Right forelimb (tissue), 1 donor: ENCODE measurements at places on chromosomes 11 and 22.

GRCh38 chr11:11476971-11477645, 124.1 kb upstream of the CSNK2A3 start:
- no peak for DNase-seq

DNA sequence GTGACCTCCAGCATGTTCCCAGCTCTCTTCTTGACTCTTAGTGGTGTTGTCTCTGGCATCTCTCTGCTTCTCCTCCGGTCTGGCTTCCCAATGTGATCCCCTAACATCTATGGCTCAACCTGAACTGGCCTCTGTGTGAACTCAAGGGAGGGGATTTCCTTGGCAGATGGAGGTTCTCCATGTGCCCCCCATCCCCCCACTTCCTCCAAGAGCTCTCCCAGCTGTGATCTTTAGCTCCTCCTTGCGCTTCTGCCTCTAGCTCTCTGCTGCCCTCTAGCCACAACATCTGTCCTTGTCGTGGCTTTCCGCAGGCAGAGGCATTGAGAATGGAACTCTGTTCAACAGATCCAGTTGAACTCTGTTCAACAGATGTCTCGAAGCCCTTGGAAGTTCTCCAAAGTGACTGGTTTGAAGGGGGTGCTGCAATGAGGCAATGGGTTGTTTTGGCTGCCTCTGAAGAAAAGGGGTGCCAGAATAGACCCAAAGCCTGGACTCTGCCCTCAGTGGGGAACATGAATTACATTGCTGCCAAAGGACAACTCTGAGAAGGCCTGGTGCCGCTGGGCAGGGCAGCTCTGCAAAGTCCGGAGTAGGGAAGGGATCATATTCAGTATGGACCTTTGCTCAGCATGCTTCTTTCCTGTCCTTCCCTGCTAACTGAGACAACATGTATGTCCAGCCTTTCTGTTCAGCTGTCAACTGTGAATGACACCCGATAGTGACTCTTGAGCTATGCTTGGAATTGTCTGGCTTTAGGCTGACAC, 61.9 kb downstream of the ADM start:
- peak; percentile 74 for DNase-seq

- DNase-seq: no peak
These were observed 126.5 kb downstream of the LDLRAD3 start for GRCh38 chr11:36070213-36070953.

- DNase-seq: no peak
These were observed 630.4 kb downstream of the METTL15 start for GRCh38 chr11:28738549-28738948.

- no peak for DNase-seq
These were observed 270.7 kb upstream of the SYN3 start for GRCh38 chr22:33328789-33329296.

DNA sequence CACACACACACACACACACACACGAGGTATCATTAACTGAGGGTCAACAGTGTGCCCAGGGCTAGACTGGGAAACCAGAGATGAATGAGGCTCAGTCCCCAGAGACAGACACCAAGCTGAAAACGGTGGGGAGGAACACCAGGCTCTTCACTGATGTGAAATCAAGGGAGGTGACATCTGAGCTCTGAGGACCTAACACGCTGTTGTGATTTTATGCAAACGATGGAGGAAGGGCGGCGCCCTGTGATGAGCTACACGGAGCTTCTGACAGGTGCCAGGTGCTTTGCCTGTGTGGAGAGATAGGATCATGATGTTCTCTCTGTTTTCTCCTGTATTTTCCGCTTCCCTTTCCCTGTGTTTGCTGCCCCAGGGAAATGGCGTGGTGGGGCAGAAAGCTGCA, 6.5 kb upstream of the CYB5R3 start:
- DNase-seq: no peak

DNA sequence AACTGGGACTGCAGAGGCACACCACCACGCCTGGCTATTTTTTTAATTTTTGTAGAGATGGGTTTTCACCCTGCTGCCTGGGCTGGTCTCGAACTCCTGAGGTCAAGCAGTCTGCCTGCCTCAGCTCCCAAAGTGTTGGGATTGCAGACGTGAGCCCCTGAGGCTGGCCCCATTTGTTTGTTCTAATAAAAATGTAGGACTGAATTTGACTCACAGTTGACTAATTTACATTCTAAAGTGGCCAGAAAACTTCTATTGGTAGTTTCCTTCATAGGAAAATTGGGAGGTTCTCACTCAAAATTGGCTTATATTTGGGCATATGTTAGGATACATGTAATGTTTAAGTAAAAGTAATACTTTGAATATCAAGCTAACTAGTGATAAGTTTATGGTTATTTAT, 35.0 kb downstream of the PPFIA1 start:
- no peak for DNase-seq

DNA sequence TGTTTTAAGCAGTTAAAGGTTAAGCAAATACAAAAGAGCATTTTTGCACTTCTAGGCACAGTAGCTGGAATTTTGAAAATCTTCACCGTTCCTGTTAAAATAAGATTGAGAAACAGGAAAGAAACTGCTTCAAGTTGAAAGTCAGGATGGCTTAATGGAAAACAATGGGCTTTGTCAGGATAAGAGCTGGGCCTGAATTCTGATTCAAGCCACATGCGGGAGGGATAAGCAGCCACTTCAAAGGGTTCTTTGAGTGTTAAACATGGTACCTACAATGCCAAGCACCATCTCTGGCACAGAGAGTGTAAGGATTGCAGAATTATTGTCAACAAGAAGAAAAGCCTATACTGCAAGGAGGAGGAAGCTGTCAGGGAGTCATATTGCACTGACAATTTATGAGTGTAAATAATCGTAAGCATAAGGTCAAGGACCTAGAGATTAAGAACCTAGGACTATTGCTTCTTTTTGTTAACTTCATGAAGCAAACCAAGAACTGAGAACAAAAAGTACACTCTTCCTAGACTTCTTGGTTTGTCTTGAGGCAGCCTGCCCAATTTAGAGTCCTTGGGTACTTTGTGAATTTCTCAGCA, 32.5 kb downstream of the MPPED2 start:
- no peak for DNase-seq

GRCh38 chr11:111460856-111461255, 51.3 kb downstream of the BTG4 start:
- DNase-seq: no peak

DNA sequence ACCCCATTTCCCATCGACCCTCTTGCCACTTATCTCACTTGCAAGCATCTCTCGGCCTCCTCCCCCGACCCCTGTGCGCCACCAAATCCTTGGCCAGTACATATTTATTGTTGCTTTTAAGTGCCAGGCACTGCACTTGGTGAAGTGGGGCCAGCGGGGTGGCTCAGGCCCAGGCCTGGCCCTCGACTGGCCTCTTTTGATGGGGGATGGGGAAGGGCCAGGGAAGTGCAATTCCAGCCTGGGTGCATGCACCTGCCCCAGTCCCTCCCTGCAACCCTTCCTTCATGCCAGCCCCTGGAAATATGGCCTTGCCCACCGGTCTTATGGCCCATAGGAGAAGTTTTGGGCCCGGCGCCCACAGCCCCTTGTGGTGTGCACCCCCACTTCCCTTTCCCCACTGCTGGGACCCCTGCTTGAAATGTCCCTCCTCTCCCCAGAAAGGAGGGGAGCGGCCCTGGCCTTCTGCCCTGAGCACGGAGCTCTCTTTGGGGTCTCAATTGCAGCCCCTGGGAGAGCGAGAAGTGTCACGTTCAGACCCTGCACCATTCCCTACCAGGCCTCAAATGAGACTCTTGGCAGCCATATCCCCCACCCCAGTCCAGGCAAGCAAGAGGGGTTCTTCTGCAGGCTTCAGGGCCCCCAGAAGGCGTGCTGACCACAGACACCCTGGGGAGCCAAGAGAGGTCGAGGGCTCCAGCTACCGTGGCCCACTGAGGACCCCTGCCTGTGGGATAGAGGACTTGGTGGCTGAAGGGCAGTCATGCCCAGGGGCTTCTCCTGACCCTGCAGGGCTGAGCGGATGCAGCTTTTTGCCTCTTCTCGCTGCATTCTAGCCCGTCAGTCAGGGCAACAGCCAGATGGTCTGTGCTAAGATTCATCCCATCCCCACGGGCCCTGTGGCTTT, 961 bp downstream of the SUSD2 start:
- no peak for DNase-seq

GRCh38 chr22:34567367-34567766, 498.6 kb upstream of the ISX start:
- DNase-seq: no peak

- no peak for DNase-seq
These were observed 1.7 kb upstream of the CRYBB1 start for GRCh38 chr22:26619510-26619909.

DNA sequence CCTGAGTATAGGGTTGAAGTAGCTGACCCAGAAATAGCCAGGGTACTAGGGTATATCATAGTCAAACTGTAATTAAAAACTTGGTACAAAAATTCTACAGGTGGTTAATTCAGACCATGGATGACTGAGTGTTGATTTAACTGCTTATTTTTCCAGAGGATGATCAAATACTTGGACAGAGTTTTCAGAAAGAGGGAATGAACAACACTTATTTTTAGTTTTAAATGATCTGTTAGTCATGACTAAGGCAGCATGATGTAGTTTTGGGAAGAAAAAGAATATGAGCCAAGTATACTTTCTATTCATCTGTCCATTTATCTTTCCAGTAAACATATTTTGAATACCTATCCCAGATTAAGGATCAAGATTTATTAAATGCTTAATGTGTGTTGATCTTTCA, 19.8 kb upstream of the CCDC89 start:
- DNase-seq: no peak

- no peak for DNase-seq
These were observed 1492.1 kb downstream of the BRD1 start for GRCh38 chr22:48335442-48336139.

DNA sequence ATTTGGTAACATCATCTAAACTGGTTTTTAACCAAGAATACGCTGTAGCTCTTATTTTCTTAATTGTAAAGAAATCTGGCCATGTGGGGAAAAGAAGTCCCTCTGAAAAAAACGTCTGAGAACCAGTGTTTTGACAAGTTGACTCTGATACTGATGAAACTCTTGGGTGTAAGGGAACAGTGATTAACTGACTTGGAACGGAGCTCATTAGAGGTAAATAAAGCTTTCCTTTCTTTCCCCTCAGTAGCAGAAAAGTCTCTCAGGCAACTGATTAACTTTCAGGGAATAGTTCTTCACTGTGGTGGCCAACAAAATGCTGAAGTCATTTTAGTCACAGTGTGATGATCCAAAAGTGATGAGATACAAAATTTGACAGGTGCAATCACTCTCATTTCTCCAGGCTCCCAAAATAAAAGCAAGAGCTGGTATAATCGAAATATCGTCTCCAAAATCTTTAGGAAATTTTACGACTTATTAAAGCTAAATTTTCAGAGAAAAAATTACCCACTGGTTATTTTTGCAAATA, 52.3 kb downstream of the SLC36A4 start:
- no peak for DNase-seq

- no peak for DNase-seq
These were observed at the start of gene TSSK2 for GRCh38 chr22:19130959-19131684. TSS of gene TSSK2 (plus strand) at chr22:19131308. CDS start at chr22:19131400, 92 bp downstream.

GRCh38 chr11:29844031-29844430, 172.8 kb downstream of the KCNA4 start:
- DNase-seq: no peak
